ENCODE measurements at places on chromosomes 13 and 19.

DNA sequence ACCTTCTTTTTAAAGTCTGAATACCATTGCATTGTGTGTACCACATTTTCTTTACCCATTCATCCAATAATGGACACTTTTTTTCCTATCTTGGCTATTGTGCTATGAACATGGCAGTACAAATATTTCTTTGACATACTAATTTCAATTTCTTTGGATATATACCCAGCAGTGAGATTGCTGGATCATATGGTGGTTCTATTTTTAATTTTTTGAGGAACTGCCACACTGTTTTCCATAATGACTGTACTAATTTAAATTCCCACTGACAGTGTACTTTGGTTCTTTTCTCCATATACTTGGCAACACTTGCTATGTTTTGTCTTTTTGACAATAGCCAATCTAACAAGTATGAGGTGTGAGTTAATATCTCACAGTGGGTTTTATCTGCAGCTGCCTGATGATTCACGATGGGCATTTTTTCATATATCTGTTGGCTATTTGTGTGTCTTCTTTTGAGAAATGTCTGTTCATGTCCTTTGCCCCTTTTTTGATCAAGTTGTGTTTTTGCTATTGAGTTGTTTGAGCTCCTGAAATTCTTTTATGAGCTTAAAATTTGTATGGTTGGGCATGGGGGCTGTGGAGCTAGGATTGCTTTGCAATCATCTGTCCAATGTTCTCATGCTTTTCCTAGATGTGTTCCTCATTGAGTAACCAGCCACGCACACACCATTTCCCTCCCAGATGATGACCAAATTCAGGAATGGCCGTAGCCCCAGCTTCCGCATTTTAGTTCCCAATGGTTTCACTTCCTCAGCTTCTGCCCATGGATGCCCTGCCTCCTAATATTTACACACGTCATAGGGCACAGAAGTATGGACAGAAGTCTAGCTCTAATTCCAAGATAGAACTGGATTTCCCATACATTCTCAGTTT, 380.0 kb upstream of the SGCG start:
- no peak for DNase-seq

DNA sequence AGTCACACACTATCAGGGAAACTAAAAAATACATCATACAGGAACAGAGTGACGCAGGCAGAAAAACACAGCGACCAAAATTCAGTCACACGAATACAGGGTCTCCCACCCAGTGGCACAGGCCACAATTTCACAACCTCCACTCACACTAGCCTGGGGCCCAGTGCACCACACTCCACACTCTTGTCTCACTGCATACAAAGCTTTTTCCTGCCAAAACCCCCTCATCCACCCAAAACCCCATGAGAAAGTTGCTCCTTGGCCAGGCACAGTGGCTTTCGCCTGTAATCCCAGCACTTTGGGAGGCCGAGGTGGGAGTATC, 1.2 kb downstream of the S1PR5 start:
- DNase-seq: no peak

- DNase-seq: no peak
Observed at GRCh38 chr13:50855681-50856080, 12.2 kb upstream of the DLEU7 start.

DNA sequence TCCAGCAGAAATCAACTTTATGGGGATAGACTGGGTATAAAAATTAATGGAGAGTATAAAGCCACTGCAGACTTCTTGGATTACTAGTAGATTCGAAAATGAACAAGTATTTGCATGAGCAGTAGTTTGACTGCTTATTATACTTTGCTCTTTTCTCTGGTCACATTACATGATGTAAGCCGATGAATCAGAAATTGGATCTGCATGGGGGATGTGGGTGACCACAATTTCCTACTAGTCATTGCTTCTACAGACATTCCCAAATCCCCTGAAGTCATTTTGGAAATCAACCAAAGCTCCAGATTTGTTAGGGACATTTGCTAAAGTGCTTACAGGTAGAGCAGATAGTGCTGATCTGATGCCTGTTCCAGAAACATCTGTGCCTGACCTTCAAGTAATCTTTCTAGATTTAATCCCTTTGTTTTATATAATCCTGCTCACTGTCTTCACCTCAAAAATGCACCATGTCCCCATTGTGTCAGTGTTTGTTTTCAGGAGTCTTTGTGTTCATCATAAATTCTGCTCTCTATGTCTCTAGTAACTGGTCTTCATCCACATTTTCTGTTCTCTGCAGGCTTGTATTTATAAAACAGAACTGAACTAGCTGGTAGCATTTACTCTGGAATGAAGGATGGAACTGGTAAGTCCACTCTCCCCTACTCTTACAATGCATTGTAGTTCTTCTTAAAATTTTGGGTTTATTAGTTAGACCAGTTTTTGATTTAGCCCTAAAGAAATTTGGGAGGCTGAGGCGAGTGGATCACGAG, 201.5 kb upstream of the CSNK1A1L start:
- no peak for DNase-seq

GRCh38 chr13:51360489-51360888, 21.0 kb downstream of the SERPINE3 start:
- no peak for DNase-seq

- DNase-seq: no peak
Observed at GRCh38 chr19:16436780-16437332, 34.9 kb downstream of the EPS15L1 start.

- DNase-seq: no peak
Observed at GRCh38 chr19:55348317-55349034, 6.0 kb downstream of the COX6B2 start.

GRCh38 chr19:40547836-40548235, 28.8 kb upstream of the SHKBP1 start:
- DNase-seq: no peak

GRCh38 chr13:32969516-32969941, 46.7 kb upstream of the KL start:
- no peak for DNase-seq

GRCh38 chr19:6826281-6826920, 53.9 kb downstream of the VAV1 start:
- no peak for DNase-seq

DNA sequence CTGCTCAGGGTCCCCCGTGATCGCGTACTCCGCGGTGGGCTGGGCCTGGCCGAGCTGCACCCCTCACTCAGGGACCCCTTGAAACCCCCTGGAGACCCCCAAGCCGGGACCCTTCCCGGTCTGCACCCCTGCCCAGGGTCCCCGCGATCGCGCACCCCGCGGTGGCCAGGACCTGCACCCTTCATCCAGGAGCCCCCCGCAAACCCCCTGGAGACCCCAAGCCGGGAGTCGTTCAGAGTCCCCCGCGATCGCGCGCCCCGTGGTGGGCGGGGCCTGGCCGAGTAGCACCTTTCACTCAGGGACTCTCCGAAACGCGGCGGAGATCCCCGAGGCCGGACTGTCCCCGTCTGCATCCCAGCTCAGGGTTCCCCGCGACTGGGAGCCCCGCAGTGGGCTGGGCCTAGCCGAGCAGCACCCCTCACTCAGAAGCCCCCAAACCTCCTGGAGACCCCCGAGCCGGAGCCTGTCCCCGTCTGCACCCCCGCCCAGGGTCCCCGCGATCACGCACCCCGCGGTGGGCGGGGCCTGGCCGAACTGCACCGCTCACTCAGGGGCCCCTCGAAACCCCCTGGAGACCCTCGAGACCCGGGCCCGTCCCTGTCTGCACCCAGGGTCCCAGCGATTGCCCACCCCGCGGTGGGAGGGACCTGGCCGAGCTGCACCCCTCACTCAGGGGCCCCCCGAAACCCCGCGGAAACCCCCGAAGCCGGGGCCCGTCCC, 748 bp downstream of the LMNB2 start:
- DNase-seq: no peak

DNA sequence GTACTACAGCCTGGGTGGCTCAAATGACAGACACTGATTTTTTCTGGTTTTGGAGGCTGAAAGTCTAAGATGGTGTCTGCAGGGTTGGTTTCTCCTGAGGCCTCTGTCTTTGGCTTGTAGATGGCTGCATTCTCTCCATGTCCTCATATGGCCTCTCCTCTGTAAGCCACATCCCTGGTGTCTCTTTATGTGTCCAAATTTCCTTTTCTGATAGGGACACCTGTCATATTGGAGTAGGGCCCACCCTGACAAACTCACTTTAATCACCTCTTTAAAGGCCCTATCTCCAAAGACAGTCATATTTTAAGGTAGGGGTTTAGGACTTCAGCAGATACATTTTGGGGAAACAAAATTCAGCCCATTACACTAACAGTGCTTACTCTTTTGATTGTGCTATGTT, 32.0 kb upstream of the WASF3 start:
- no peak for DNase-seq

DNA sequence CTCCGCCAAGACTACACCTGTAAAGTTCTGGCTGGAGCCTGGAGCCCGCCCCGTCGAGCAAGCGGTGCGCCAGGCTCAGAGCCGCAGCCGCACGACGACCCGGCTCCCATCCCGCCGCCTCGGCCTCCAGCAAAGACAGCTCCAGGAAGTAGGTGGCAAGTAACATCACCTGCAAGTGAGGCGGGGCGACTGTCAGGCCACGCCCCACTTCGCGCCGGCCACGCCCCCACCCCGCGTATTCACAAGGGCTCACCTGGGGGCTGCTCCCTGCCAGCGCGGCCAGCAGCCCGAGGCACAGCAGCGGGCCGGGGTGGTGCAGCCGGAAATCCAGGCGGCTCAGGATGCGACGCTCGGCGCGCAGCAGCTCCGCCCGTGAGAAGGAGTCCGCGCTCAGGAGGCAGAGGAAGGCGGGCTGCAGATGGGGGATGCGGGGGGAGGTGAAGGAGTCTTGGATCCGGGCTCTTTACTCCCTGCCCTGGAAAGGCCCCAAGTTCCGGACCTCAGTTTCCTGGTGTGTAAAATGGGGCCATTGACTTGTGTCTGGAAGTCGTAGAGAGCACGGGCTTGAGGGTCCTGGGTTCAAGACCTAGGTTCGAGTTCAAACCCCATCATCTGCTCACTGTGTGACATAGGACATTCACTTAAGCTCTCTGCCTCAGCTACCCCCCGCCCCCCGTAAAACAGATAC, 3.2 kb downstream of the CCNP start:
- no peak for DNase-seq

- no peak for DNase-seq
Observed at GRCh38 chr13:43446126-43446525, 340.6 kb downstream of the ENOX1 start.

DNA sequence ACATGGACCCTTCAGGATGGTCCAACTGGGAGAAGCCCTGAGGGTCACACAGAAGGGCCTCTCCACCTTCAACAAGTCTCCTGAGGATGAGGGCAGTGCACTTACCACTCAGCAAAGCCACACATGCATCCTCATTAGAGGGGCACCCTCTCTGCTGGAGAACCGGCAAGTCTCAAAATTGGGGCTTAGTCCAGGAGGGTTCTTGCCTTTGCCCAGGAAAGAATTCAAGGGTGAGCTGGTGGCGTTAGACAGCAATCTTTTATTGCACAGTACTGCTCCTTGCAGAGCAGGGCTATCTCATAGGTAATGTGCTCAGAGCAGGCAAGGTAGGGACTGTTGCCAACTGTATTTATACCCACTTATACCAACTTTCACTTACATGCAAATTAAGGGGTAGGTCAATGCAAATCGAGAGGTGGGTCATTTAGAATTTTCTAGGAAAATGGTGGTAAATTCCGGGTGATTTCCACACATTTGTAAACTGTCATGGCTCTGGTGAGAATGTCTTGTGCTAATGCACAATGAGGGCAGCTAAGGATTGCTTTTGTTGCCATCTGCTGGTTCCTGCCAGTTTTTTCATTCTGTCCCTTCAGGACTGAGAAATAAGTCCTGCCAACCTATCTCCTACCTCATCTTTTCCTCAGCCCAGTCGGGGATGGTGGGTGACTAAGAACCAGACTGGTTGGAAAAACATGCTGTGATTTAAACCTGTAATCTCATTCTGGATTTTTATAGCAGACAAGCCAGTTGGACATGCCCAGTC, 27.8 kb upstream of the IGSF23 start:
- DNase-seq: no peak

DNA sequence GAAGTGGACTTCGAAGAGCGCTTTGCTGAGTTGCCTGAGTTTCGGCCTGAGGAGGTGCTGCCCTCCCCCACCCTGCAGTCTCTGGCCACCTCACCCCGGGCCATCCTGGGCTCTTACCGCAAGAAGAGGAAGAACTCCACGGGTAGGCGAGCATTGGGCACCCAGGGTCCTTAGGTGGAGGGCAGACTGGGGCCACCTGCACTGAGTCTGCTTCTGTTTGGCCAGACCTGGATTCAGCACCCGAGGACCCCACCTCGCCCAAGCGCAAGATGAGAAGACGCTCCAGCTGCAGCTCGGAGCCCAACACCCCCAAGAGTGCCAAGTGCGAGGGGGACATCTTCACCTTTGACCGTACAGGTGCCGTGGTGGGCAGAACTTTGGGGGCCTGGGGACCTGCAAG, 8.0 kb upstream of the PRR19 start:
- DNase-seq: no peak

- DNase-seq: no peak
Observed at GRCh38 chr19:45376045-45376724, 5.8 kb upstream of the ERCC2 start.

- no peak for DNase-seq
Observed at GRCh38 chr19:23305555-23305954, 55.4 kb upstream of the ZNF724 start.

DNA sequence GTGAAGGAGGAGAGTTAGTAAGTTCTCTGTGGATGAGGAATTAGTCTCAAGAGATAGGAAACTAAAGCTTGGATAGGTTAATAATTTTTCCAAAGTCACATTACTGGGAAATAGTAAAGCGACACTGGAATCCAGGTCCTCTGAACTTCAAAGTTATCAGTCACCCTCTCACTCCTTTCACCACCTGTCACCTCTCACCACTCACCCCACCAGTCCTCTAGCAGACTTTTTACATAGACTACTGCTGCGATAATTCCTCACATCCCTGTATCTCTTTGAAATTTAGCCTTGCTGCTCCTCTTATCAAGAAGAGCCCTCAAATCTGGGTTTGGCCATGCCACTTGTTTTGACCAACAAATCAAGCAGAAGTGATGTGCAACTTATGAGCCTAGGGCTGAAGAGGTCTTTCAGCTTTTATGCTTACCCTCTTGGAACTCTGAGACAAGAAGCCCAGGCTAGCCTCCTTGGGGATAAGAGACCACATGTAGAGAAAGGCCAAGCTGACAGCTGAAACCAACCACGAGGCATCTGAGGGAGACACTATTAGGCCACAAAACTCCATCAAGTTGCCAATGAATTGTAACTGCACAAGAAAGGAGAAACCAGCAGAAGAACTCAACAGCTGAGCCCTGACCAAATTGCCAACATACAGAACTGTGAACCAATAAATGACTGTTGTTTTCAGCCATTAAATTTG, 41.2 kb downstream of the STARD13 start:
- DNase-seq: no peak

- DNase-seq: no peak
Observed at GRCh38 chr13:26458196-26458749, 99.2 kb upstream of the WASF3 start.
